ENCODE measurements at places on chromosomes 1 and 21.

DNA sequence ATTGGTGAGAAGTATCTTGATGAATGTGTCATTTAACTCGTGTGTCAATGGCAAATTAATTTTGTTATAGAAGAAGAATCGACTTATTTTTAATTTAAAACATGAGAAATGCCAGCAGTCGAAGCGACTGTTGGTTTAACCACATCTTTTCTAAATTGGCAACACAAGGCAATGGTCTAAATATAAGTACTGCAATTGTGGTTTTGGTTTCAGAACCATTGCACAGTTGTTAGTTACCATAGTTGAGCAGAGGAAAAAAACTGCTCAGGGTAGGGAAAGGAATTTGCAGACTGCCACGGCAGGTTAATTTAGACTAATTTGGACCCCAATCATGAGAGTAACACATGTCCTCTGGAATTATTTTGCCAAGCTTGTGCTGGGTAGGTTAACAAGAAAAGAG, 185.6 kb upstream of the RUNX1 start:
- peak; percentile 81 for DNase-seq

DNA sequence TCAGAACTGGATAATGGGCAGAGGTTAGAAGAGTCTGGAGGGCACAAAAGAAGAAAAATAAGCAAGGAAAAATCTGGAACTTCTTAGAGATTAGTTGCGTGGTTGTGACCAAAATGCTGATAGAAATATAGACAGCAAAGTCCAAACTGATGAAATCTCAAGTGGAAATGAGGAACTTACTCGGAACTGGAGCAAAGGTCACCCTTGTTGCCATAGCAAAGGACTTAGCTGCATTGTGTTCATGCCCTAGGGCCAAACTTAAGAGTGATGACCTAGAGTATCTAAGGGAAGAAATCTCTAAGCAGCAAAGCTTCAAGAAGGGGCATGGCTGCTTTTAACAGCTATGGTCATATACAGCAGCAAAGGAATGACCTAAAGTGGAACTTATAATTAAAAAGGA, 180.0 kb downstream of the TTLL7 start:
- DNase-seq: peak; percentile 81

DNA sequence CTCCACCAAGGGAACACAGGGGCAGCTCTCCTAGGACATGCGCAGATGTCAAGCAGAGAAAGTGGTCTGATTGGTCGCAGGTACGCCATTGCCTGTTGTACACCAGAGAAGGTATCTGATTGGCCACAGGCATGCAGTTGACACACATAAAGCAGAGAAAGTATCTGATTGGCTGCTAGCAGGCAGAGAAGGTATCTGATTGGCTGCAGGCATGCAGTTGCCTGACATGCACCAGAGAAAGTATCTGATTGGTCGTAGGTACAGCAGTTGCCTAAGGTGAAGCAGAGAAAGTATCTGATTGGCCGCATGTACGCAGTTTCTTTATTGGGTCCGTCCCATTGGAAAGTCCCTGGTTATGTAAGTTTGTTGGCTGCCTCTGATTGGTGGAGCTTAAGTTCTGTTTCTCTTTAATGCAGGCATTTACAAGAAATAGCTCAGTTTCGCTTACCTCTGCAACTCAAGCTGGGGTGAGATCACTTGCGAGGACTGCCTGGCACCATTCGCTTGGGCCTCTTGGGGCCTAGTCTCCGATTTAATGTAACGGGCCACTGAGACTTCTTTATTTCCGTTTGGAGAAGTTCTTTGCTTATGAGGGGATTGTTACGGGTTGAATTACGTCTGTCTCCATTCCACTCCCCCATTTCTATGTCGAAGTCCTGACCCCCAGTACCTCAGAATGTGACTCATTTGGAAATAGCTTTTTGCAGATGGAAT, 74.2 kb downstream of the SIK1 start:
- DNase-seq: peak; percentile 28

DNA sequence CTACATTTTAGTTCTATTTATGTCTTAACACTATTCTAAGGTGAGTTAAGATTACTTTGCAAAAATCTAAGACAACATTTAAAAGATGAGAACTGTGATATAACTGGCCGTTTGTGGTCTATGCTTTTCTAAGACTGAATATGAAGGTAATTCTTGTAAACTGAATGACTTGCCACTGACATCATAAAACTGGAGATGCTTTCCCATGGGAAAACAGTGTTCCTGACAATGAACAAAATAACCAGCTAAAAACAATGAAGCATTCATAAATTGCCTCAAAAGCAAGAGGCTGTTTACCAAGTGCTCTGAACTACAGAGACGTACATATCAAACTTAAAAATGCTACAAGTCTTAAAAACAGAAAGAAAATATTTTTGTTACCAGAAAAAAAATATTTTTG, 54.7 kb downstream of the APP start:
- peak; percentile 69 for DNase-seq

DNA sequence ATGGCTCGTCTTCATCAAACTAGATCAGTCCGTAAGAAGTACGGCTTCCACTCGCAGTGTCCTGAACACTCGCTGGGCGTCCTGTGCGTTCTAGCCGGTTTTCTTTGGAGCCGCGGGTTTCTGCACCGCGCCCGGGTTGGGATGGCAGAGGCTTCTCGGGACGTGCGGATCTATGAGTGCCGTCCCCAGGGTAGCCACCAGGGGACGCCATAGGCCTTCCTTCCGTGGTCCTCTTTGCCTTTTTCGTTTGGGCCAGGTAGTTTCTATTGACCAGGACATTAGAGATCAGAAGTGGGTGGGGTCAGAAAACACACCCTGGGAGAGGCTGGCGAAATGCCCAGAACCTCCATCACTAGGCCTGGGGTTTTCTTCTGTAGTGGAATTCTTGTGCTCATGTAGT, 273.8 kb downstream of the FAM72C start:
- peak; percentile 3 for DNase-seq

DNA sequence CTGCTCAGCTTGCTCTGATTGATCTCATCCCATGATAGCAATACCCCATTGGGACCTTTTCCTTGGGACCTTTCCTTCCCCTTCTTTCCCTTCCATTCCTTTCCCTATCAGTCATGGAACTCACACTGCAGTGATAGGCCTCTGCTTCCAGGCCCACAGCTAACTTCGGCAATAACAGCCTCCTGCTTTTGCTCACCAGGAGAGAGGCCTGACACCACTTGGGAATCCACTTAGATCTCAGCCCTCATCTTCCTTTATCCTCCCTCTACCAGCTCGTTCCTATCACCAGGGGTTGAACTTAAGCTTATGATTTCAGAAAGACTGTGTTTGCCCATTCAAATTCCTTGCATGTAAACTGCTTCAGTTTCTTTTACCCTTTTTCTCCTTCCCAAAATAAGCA, 11.0 kb upstream of the TIPRL start:
- no peak for DNase-seq

- DNase-seq: peak; percentile 30
These were observed 13.8 kb downstream of the MIER1 start for GRCh38 chr1:66938613-66939012.
